CD8-positive, alpha-beta memory T cell (primary cell): ENCODE measurements at places on chromosomes 7 and 10. TPM values are rescaled to one million over a fixed set of nuclear protein-coding genes. Genes with fewer than 3 reads are reported as not detected.

GRCh38 chr10:121188005-121188404 lies 336.8 kb downstream of the WDR11 start:
- DNase-seq: no peak

DNA sequence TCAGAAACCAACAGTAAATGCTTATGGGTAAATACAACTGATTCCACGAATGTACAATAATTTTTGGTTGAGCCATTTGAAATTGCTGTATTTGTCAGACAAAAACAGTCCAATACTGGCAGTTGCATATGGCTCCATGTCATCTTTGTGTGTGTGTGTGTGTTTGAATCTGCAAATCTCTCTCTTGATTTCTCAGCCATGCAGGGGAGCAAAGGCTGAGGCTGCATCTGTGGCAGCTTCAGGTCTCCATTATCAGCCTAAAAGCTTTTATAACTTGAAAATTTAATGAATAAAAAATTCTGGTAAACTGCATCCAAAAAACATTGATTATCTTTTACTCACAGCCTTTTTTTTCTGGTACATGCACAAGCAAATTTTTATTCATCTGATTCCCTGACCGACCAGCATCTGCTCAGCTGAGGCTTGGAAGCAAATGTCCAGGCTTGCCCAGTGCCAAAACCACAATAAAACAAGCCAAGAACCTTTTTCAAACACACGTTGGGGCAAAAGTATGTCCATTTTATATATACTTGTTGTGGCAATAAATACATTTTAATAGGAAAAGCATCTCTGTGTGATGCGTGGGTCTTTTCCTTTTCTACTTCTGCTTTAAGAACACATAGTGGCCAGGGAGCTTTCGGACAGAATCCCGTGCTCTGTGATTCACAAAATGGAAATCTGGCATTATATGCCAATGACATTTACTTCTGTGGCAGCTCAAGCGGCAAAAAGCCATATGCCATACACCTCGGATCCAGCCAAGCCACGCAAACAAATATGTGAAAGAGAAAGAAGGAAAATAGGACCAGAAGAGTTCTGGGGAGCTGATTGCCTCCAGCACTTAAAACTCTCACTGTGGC lies 275.6 kb upstream of the AOAH start:
- DNase-seq: no peak

GRCh38 chr10:43272030-43272429 lies 5.2 kb upstream of the RASGEF1A start:
- DNase-seq: no peak

- no peak for DNase-seq
Measured at GRCh38 chr10:88236121-88236743, 346.9 kb downstream of the RNLS start.

DNA sequence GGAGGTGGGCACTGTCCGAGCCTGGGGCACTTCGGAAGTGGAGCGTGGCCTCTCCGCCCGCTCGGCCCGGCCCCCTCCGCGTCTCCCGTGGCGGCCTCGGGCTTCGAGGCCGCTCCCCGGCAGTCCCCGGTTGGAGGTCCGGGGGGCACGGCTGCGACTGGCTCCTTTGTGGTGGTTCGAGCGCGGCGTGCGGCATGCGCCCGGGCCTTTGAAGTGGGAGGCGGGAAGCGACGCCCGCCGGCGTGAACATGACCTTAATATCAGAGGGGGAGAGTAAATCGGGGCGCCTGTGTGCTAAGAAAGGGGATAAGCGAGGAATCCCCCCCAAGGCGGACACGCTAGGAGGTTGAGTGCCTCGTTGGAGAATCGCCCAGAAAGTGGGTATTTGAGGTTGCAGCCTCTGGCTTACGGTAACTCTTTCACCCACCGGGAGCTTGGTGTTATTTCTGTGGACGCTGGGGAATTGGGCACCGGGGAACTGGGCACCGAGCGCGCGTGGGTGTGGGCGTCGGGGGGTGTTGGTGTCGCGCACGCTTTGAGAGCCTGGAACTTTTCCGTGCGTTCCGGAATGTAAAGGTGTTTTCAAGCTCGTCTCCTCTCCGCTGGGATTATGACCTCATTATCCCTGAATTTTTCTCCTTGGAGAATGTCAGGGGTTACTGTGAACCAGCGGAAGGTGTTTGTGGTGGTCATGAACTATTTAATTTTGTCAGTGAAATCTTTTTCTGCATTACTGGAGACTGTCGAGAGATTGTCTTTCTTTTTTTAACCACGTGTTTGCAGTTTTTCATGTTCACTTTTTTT lies 660 bp downstream of the SUV39H2 start:
- peak; percentile 61 for DNase-seq

GRCh38 chr7:36474283-36475010 lies 84.8 kb downstream of the ANLN start:
- DNase-seq: no peak

GRCh38 chr7:47303014-47303694 lies 278.8 kb downstream of the TNS3 start:
- no peak for DNase-seq

GRCh38 chr10:91313-91712 lies 42.2 kb upstream of the TUBB8 start:
- no peak for DNase-seq

DNA sequence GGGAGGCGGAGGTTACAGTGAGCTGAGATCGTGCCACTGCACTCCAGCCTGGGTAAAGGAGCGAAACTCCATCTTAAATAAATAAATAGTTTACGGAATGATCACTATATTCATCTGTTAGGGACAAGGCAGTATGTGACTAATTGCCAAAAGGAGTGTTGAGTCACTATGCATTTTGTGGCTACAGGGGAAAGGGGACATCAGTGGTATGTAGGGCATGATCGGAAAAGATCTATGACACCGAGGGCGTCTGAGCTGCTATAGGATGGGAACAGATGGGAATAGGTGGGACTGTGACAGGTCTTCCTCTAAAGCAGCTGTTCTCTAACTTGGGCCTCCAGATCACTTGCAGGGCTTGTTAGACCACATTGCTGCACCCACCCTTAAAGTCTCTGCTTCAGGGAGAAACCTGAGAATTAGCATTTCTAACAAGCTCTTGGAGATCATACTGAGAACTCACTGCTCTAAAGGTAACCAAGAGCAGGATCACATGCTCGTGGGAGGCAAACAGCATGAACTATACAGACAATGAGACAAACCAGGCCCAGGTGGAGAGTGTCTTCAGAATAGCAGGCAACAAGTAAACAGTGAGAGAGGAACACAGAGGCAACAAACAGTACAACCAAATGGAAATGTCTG lies 65.1 kb upstream of the ITGA8 start:
- DNase-seq: no peak

DNA sequence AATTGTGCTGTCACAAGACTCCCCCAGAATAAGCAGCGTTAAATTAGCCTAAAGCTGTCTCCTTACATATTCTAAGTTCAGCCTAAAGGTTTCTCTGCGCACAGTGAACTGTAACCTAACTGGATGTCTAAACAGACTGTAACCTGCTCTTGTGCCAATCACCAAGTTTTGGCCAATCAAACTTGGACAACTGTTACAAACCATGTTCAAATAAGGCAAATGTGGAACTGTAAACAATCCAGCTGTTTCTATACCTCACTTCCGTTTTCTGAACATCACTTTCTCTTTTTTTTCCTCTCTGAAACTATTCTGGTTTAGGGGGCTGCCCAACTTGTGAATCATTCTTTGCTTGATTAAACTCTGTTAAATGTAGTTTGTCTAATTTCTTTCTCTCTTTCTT lies 252.2 kb upstream of the HABP2 start:
- DNase-seq: no peak

The TMEM213 gene
- total RNA-seq: not detected

The WDR86 gene
- total RNA-seq: 0.55 TPM

The ITGA8 gene
- total RNA-seq: not detected

The SPDYE9 gene
- total RNA-seq: not detected

The C7orf33 gene
- total RNA-seq: not detected

The ATOH7 gene
- total RNA-seq: not detected

The FZD8 gene
- total RNA-seq: 0.55 TPM

The GIMAP6 gene
- total RNA-seq: 44.9 TPM

The CD36 gene
- 4.6 TPM for total RNA-seq
